GM12878 (cell line): ENCODE measurements at places on chromosomes 11 and 22.

DNA sequence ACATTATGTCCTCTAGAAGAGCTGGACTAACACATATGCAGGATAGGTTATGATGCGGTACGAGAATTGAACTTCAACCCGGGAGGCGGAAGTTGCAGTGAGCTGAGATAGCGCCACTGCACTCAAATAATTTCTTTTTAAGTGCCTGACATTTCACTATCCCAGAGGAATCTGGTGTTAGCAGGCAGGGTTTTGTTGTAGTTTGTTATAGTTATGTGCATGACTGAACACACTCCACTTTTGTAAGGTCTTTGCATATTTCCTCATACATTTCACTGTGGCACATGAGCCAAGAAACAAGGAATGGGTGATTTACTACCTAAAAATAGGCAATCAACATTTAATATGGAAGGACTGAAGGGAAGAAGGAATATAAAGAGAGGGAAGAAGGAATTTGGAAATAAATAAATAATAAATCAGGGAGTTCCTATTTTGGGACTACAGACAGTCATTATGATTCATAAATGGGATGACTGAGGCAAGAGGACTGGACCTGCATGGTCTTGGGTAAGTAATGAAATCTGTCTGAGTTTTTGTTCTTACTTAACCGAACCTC, 8.7 kb upstream of the HIPK3 start:
- DNase-seq, result no peak

GRCh38 chr22:37701141-37701786, 4.4 kb downstream of the TRIOBP start:
- no peak for DNase-seq

- no peak for DNase-seq
Measured at GRCh38 chr22:32579529-32580220, 105.1 kb downstream of the FBXO7 start.

DNA sequence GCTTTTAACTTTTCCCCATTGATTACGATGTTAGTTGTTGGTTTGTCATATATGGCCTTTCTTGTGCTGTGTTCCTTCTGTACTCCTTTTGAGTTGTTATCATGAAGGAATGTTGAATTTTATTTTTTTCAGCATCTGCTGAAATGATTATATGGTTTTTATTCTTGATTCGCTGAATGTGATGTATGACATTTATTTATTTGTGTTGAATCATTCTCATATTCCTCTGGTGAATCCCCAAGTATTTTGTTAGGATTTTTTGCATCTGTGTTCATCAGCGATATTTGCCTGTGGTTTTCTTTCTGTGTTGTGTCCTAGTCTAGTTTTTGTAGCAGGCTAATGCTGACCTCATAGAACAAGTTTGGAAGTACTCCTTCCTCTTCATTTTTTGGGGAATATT, 78.2 kb downstream of the GGT1 start:
- DNase-seq, result no peak

- DNase-seq, result no peak
Measured at GRCh38 chr11:92703449-92703830, 266.0 kb upstream of the MTNR1B start.

DNA sequence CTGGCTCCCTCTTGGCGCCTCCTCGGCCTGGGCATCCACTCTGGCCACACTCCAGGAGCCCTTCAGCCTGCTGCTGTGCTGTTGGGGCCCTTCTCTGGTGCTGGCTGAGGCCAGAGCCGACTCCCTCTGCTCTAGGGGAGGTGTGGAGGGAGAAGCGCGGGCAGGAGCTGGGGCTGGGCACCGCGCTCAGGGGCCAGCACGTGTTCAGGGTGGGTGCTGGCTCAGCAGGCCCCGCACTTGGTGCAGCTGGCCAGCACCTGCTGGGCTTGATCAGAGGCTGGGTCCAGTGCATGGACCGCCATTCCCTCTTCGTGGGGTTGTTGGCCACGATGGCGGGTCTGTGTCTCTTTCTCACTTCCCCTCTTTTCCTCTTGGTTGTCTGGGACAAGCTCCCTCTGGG, 2381.0 kb downstream of the LRRC4C start:
- DNase-seq, result no peak

GRCh38 chr11:3202305-3202704, 16.3 kb downstream of the MRGPRG start:
- DNase-seq, result no peak

DNA sequence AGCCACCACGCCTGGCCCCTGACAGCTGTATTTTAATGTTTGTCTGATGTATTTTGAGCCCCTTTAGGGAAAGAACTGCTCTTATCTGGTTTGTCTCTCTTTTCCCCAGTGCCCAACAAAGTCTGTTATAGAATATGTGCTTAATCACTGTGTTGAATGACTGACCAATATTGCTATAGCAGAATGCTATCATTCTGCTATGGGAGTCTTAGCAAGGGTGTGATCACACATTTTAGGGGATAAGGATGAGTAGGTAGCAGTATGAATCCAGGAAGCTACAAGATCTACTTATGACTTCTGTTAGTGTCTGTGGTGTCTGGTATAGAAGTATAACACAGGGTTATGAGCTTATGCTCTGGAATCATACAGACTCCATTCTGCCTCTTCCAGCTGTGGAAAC, 117.5 kb upstream of the RRM1 start:
- DNase-seq, result no peak

- DNase-seq, result no peak
Measured at GRCh38 chr11:92236856-92237255, 12.2 kb downstream of the FAT3 start.

DNA sequence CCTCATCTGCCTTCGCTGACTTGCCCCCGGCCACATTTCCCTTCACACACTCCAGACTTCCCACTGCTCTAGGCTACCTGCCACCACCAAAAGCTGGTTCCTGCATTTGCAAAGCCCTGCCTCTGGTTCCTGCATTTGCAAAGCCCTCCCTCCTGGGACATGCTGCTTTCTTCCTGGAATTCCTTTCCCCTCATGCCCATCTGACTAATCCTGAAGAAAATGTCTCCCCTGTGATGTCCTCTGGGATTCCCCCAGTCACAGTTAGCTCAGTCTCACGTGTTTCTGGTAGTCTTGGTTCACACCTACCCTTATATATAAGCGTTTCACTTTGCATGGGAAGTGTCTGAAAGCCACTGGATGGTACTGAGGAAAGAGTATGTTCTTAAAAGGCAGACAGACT, 206.9 kb downstream of the DBX1 start:
- no peak for DNase-seq

- DNase-seq, result peak; percentile 17
Measured at GRCh38 chr11:14544611-14545010, 24.4 kb upstream of the PSMA1 start.

DNA sequence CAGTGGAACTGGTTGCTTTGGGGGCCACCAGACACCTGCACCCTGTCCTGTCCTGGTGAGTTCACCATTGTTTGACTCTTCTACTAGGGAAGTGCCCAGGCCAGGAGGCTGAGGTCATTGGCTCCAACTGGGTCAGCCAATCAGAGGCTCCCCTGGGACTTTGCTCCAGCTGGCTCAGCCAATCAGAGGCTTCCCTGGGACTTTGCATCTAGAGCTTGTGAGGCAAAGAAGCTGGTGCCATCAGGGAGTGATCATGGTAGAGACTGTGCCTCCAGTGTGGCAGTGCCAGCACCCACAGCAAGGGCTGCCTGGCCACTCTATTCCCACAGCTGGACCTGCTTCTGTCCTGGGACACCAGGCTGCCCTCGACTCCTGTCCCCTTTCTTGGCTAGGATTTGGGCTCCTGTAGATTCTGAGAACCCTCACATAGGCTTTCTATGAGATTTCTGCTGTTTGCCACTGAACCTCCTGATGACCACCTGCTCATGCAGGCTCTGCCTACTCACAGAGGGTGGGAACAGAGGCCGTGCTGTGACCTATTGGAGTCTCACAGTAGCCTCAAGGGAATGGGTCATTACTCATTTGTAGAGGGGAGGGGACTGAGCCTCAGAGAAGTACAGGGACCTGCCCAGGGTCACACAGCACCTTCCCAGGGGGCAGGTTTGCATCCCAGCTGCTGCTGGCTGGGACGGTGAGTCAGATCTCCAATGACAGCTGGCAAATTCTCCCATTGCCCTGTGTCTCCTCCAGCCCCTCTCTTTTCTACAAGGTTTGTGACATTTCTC, 59.2 kb upstream of the SHISAL1 start:
- no peak for DNase-seq

DNA sequence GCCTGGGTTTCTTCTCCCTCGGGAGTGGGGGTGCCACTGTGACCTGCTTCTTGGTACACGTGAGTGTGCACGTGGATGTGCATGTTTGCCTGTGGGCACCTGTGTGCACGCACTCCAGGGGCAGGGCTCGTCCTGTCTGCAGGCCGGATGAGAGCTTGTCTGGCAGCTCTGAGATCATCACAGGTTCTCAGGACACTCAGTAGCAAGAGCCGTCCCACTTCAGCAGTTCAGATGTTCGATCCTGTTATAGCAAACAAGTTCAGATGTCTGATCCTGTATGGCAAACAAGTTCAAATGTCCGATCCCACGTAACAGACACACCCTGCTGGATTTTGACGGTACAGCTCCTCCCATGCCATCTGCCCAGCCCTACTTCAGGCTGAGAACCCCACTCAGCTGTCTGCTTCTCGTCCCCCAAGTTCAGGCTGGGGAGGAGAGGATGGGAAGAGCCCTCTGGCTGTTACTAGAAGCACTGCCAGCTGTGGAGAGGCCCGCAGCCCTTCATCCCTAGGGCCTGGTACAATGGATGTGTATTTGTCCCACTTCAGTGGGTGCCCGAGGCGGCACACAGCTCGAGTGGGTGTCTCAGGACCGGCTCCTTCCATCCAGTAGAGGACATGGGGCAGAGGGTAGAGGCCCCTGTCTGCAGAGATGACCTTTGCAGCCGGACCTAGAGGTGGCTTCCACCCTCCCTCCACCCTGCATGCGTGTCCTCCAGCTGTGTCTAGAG, 1126.9 kb downstream of the BRD1 start:
- no peak for DNase-seq

- no peak for DNase-seq
Measured at GRCh38 chr11:79942646-79943045, 501.8 kb upstream of the TENM4 start.

GRCh38 chr11:114162719-114163123, 103.2 kb downstream of the ZBTB16 start:
- no peak for DNase-seq

- DNase-seq, result no peak
Measured at GRCh38 chr11:125346179-125346530, 149.9 kb downstream of the FEZ1 start.

DNA sequence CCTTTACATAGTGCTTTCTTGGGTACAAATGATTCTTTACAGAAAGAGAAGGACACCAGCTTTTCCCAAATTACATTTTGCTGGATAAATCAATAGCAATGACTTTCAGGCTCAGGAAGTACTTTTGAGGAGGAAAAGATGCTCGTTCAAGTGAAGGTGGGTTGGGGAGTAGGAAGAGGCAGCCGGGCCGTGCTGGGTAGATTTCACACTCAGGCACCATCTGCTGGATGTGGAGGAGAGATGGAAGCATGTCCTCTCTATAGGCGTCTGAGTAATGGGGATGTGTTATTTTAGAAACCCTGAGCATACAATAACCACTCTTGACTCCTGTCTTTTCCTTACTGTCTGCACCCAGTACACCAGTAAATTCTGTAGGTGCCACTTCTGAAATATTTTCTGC, 152.3 kb upstream of the LARGE1 start:
- DNase-seq, result no peak

- DNase-seq, result no peak
Measured at GRCh38 chr11:78606667-78607066, 32.0 kb upstream of the NARS2 start.

GRCh38 chr11:102620818-102621561, 4.1 kb downstream of the MMP20 start:
- DNase-seq, result no peak

DNA sequence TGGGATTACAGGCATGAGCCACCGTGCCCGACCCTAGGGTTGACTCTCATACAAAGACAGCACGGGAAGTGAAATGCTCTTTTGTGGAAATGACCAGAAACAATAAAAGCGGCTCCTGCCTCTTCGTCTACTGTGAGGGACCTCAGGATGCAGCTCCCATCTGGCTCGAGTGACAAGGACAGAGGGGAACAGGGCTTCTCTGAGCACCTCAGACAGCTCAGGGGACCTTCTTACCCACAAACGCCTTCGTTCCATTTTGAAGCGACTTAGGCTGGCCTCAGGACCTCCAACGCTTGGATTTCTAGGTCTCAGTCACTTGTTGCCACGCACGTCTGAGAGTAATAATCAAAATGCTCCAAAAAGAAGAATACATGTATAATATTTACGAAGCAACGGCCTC, 2.5 kb downstream of the PRAME start:
- no peak for DNase-seq

DNA sequence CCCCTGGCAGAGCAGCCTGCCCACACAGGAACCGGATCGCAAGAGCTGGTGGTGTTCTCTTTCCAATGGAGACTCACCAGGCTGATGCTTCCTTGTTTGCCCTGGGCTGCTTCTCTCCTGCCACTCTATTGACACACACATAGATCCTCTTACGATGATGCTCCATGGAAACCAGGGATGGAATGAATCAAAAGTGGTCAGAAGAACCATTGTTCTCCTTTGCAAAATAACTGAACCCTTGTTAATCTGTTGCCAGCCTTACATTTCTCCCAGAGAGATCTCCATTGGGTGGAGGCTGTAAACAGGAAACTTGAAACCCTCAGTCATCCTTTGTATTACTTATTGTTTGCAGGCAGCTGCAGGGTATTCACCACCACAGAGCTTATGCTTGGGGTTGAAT, 24.6 kb upstream of the LDLRAD3 start:
- DNase-seq, result no peak

DNA sequence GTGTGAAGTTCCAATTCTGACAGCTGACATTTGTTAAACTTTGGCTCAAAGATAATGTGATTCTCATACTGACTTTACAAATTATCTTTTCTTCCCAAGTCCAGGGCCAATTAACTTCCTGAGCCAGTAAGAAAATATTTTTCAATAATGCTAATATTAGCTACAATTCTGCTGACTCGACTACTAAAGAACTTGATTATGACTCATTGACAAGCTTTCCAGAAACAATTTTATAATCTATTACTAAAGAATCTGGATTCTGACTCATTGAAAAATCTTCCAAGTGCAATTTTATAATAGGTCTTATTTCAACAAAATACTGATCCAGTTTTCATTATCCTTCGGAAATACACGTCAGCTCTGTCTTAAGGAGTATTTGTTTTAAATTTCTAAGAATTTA, 12.9 kb upstream of the XKR3 start:
- DNase-seq, result no peak

GRCh38 chr11:72217841-72218240, 1.2 kb downstream of the FOLR2 start:
- no peak for DNase-seq

DNA sequence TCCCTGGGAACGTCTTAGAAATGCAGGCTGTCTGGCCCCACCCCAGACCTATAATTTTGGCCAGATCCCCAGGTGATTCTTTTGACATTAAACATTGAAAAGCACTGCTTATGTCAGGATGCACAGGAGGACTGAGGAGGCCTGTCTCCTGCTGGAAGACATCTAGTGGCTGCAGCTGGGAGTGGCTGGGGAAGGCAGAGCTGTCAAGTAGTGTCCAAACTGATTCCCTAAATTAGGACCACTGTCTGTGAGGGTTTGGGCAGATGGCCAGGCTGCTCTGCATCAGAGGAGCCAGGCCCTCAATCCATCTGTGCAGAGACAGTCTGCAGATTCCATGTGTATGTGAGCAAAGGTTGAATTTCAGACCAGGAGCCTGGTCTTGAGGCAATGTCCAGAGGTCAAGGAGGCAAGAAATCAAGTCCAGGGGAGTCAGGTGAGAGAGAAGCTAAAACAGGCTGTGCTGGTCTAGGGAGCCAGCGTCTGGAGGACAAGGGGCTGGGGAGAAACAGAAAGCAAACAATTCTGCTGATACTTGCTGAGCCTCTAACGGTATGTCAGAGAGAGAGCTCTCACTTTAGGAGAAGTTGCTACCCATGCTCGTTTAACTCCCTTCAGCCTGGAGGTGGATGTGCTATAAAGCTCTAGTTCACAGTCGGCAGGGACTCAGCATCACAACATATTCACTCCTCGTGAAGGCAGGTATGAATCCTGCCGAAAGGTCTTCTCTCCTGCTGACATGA, 15.3 kb upstream of the SYTL2 start:
- DNase-seq, result no peak
